ENCODE measurements at places on chromosomes 7 and 10.

GRCh38 chr7:132899833-132900232 lies 182.1 kb downstream of the CHCHD3 start:
- no peak overlapping the region for H3K4me3 ChIP-seq
- no peaks in the 10 kb centered on the region for H3K27me3 ChIP-seq
- no peak for DNase-seq
- H3K36me3 ChIP-seq, result no peaks in the 10 kb centered on the region

GRCh38 chr7:46934198-46934825 lies 647.6 kb downstream of the TNS3 start:
- H3K36me3 ChIP-seq, result no peaks in the 10 kb centered on the region
- no peak for DNase-seq
- no peak overlapping the region for H3K27ac ChIP-seq
- H3K4me3 ChIP-seq, result no peak overlapping the region
- H3K27me3 ChIP-seq, result no peaks in the 10 kb centered on the region
- H3K4me1 ChIP-seq, result no peaks in the 10 kb centered on the region

GRCh38 chr7:131241386-131241785 lies 86.3 kb upstream of the MKLN1 start:
- no peaks in the 10 kb centered on the region for H3K27me3 ChIP-seq
- no peak for DNase-seq

- H3K36me3 ChIP-seq, result no peaks in the 10 kb centered on the region
- no peak overlapping the region for H3K4me3 ChIP-seq
- DNase-seq, result no peak
- no peak overlapping the region for H3K27ac ChIP-seq
These were observed 21.6 kb downstream of the SEMA3D start for GRCh38 chr7:85165263-85165662.

DNA sequence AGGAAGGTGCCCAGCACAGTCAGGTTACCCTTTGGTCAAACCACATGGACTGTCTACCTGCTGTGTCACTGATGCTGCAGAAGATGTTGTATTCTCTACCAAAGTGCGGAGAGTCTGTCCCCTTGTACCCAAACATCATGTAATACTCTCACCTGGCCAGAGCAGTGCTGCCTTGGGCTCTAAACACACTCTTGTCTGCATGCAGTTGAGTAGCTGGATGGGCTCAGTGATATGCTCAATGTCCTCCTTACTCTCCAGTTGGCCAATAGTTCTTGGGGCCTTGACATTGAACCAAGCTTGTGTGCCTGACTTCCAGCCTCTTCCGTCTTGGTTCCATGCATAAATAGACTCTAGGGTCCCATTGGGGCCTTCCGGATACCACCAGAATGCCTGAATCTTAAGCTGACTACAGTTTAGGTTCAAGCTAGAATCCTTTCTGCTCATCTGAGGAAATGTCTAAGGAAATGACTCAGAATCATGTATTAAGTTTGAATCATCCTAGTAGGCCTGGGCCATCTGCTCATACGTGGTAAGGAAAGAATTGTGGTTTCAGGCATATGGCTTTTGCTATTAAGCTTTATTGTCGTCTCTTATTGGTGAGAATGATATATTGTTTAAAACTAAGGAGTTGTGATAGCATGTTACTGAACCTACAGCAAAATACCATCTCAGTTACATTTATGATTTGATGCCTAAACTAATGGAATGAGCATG lies 118.0 kb downstream of the OTUD1 start:
- no peaks in the 10 kb centered on the region for H3K27me3 ChIP-seq
- no peaks in the 10 kb centered on the region for H3K36me3 ChIP-seq
- H3K27ac ChIP-seq, result no peak overlapping the region
- no peak overlapping the region for H3K4me3 ChIP-seq
- H3K4me1 ChIP-seq, result no peaks in the 10 kb centered on the region

GRCh38 chr10:121911421-121911697 lies 16.5 kb downstream of the ATE1 start:
- no peaks in the 10 kb centered on the region for H3K4me1 ChIP-seq
- no peak overlapping the region for H3K4me3 ChIP-seq
- H3K36me3 ChIP-seq, result peaks cover 8% of the 10 kb centered on the region
- no peak overlapping the region for H3K27ac ChIP-seq
- DNase-seq, result no peak
- no peaks in the 10 kb centered on the region for H3K27me3 ChIP-seq

- H3K36me3 ChIP-seq, result peaks cover 59% of the 10 kb centered on the region
- H3K27me3 ChIP-seq, result no peaks in the 10 kb centered on the region
- H3K4me1 ChIP-seq, result peaks cover 11% of the 10 kb centered on the region
- H3K4me3 ChIP-seq, result no peak overlapping the region
These were observed 28.4 kb downstream of the ITGB1 start for GRCh38 chr10:32929634-32930033.

GRCh38 chr10:83310688-83311087 lies 828.6 kb upstream of the GHITM start:
- no peaks in the 10 kb centered on the region for H3K27me3 ChIP-seq
- H3K4me3 ChIP-seq, result no peak overlapping the region
- DNase-seq, result no peak
- H3K27ac ChIP-seq, result no peak overlapping the region

GRCh38 chr7:37982423-37982822 lies 62.0 kb downstream of the EPDR1 start:
- no peak for DNase-seq
- H3K4me3 ChIP-seq, result no peak overlapping the region
- no peaks in the 10 kb centered on the region for H3K36me3 ChIP-seq
- H3K27me3 ChIP-seq, result no peaks in the 10 kb centered on the region

GRCh38 chr7:23490357-23491135 lies 20.3 kb upstream of the IGF2BP3 start:
- no peak for DNase-seq
- peak overlapping the region; percentile 52 for H3K4me3 ChIP-seq
- no peaks in the 10 kb centered on the region for H3K4me1 ChIP-seq

GRCh38 chr7:107233174-107233573 lies 64.4 kb downstream of the HBP1 start:
- H3K36me3 ChIP-seq, result peaks cover 3% of the 10 kb centered on the region
- no peaks in the 10 kb centered on the region for H3K27me3 ChIP-seq
- no peak overlapping the region for H3K27ac ChIP-seq
- no peak for DNase-seq
- H3K4me3 ChIP-seq, result no peak overlapping the region
- H3K4me1 ChIP-seq, result no peaks in the 10 kb centered on the region

GRCh38 chr10:43001427-43001795 lies 75.5 kb upstream of the RET start:
- no peak overlapping the region for H3K27ac ChIP-seq
- no peaks in the 10 kb centered on the region for H3K4me1 ChIP-seq
- H3K27me3 ChIP-seq, result no peaks in the 10 kb centered on the region
- no peak for DNase-seq
- no peaks in the 10 kb centered on the region for H3K36me3 ChIP-seq

GRCh38 chr10:15144788-15145187 lies 23.7 kb downstream of the NMT2 start:
- DNase-seq, result no peak
- no peak overlapping the region for H3K27ac ChIP-seq
- H3K36me3 ChIP-seq, result peaks cover 6% of the 10 kb centered on the region
- no peak overlapping the region for H3K4me3 ChIP-seq
- peaks cover 10% of the 10 kb centered on the region for H3K4me1 ChIP-seq

GRCh38 chr10:71580926-71581325 lies 138.7 kb downstream of the C10orf105 start:
- H3K4me1 ChIP-seq, result no peaks in the 10 kb centered on the region
- H3K36me3 ChIP-seq, result no peaks in the 10 kb centered on the region
- H3K4me3 ChIP-seq, result no peak overlapping the region

DNA sequence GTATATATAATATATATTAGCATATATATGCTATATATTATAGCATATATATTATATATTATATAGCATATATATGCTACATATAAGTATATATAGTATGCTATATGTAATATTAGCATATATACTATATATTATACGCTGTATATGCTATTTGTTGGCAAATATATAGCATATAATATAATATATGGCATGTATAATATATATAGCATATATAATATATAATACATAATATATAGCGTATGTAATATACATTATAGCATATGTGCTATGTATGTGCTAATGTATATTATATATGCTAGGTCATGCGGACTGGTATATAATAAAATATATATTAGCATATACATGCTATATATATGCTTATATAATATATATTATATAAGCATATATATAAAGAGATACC lies 72.8 kb downstream of the KMT2E start:
- peaks cover 64% of the 10 kb centered on the region for H3K36me3 ChIP-seq
- no peak overlapping the region for H3K27ac ChIP-seq
- no peaks in the 10 kb centered on the region for H3K27me3 ChIP-seq
- no peak overlapping the region for H3K4me3 ChIP-seq
- no peak for DNase-seq

- no peak overlapping the region for H3K4me3 ChIP-seq
- H3K36me3 ChIP-seq, result no peaks in the 10 kb centered on the region
- H3K4me1 ChIP-seq, result no peaks in the 10 kb centered on the region
- H3K27me3 ChIP-seq, result no peaks in the 10 kb centered on the region
These were observed 8.2 kb downstream of the FOXP2 start for GRCh38 chr7:114422507-114423501.

GRCh38 chr7:116315803-116316202 lies 105.5 kb downstream of the TES start:
- no peaks in the 10 kb centered on the region for H3K36me3 ChIP-seq
- no peak overlapping the region for H3K4me3 ChIP-seq
- DNase-seq, result no peak
- H3K27ac ChIP-seq, result no peak overlapping the region
- no peaks in the 10 kb centered on the region for H3K27me3 ChIP-seq
- H3K4me1 ChIP-seq, result no peaks in the 10 kb centered on the region

DNA sequence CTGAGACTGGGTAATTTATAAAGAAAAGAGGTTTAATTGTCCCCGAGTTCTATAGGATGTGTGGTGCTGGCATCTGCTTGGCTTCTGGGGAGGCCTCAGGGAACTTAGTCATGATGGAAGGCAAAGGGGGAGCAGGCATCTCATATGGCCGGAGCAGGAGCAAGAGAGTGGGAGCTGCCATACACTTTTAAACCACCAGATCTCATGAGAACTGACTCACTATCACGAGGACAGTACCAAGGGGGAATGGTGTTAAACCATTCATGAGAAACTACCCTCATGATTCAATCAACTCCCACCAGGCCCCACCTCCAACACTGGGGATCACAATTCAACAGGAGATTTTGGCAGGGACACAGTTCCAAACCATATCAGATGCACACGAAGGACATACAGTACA lies 199.9 kb upstream of the DPP6 start:
- H3K27ac ChIP-seq, result no peak overlapping the region
- no peaks in the 10 kb centered on the region for H3K27me3 ChIP-seq
- H3K4me1 ChIP-seq, result no peaks in the 10 kb centered on the region
- no peak overlapping the region for H3K4me3 ChIP-seq
- H3K36me3 ChIP-seq, result no peaks in the 10 kb centered on the region

- no peak overlapping the region for H3K27ac ChIP-seq
- no peak overlapping the region for H3K4me3 ChIP-seq
- H3K36me3 ChIP-seq, result no peaks in the 10 kb centered on the region
- H3K27me3 ChIP-seq, result no peaks in the 10 kb centered on the region
- no peaks in the 10 kb centered on the region for H3K4me1 ChIP-seq
These were observed 441.9 kb upstream of the GRM3 start for GRCh38 chr7:86201767-86202166.

DNA sequence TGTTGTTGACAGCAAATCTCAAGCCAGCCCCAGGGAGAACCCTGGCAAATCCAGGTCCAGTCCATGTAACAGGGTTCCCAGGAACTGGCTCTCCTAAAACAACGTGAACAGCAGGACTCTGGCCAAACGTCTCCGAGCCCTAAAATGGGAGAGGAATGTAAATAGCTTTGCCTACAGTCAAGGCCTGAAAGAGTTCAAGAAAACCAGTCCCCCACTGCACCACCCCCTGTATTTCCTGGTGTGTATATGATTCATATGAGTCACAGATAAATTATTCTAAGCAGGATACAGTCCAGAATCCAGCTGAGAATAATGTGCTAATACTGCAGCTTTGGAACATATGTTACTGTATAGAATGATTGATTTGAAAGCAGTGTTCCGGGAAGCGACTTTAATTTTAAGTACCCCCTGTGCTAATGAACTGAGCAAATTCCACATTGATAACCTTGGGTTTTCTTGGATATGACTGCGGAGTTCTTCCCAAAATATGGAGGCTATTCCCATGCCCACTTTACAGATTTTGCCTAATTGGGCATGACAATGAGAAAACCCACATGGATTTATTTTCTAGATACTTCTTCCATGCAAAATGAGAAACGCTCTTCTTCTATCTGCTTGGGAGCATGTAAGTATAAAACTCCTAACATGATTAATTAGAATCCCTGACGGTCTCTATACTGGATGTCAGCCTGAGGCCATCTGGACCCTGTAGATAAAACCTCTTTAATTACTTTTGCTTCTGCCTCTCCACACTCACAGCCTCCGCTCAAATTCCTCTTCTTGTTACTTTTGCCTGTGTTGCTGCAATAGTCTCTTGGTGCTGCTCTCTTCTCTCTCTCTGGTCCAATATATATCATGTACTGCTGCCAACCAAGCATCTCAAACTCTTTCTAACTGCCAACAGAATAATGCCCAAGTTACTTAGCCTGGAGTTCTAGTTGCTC lies 50.2 kb downstream of the LAMB4 start:
- no peak overlapping the region for H3K27ac ChIP-seq
- H3K4me3 ChIP-seq, result no peak overlapping the region
- no peak for DNase-seq

DNA sequence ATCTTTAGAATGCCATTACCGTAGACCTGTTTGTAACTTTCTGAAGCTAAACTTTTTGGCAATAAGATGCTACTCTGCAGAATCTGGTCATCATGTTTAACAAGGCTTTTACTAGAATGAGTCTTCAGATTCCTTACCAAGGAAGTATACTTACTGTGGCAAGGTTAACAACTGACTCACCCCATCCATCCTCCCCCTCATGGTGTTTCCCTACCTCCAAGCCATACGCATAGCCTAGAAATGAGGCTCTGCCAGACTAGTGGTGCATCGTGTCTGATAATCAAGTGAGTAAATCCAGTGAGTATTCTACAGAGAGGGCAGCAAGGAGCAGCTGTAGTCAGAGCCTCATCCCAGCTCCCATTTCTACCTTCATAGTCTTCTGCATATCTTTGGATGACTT lies 223.6 kb downstream of the IPMK start:
- H3K4me1 ChIP-seq, result no peaks in the 10 kb centered on the region
- no peak overlapping the region for H3K27ac ChIP-seq
- H3K27me3 ChIP-seq, result no peaks in the 10 kb centered on the region
- no peaks in the 10 kb centered on the region for H3K36me3 ChIP-seq

GRCh38 chr7:7808156-7808555 lies 89.7 kb upstream of the RPA3 start:
- H3K4me3 ChIP-seq, result no peak overlapping the region
- no peaks in the 10 kb centered on the region for H3K27me3 ChIP-seq
- H3K27ac ChIP-seq, result no peak overlapping the region
- no peaks in the 10 kb centered on the region for H3K4me1 ChIP-seq
- H3K36me3 ChIP-seq, result no peaks in the 10 kb centered on the region
- DNase-seq, result no peak

- H3K36me3 ChIP-seq, result no peaks in the 10 kb centered on the region
- no peak for DNase-seq
- no peaks in the 10 kb centered on the region for H3K27me3 ChIP-seq
- H3K4me1 ChIP-seq, result peaks cover 16% of the 10 kb centered on the region
- H3K27ac ChIP-seq, result no peak overlapping the region
These were observed 3.1 kb downstream of the SYPL1 start for GRCh38 chr7:106108991-106109390.
